Activated T-cell treated with anti-CD3 and anti-CD28 coated beads for 4 hours (primary cell): ENCODE measurements at places on chromosomes 11 and 22.

DNA sequence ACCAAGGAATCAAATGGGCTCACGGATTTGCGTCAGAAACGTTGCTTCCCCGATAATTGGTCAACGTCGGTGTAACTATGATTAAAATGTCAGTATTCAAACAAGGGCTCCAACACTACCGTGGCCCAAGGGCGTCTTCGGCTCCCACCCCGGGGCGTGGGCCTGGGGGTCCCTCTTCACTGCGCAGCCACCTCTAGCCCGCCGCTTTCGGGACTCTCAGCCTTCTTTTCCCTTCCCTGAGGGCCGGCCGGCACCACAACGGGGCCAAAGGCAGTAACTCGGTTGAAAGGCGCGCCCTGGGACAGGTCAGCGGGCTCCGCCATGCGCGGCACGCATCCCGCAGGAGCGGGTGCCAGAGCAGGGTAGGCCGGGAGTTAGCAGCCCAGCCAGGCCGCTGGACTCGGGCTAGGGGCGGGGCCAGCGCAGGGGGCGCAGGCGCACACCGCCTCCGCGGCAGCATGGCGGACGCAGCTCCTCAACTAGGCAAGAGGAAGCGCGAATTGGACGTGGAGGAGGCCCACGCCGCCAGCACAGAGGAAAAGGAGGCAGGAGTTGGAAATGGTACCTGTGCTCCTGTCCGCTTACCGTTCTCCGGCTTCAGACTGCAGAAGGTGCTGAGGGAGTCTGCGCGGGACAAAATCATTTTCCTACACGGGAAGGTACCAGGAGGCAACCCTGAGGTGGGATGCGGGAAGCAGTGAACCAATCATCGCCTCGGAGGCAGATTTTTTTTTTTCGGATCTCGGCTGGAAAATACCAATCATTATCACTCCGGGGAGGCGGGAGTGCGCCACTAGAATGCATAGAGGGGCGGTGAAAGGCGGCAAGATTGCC, at the start of gene DCPS:
Gene DCPS (plus strand): TSS at position 438 of the 834 bp plus-strand sequence. CDS start 21 bp downstream, at position 459.
- peak; percentile 77 for DNase-seq

GRCh38 chr22:32328306-32329201, 29.1 kb upstream of the RFPL3 start:
- DNase-seq, result no peak

DNA sequence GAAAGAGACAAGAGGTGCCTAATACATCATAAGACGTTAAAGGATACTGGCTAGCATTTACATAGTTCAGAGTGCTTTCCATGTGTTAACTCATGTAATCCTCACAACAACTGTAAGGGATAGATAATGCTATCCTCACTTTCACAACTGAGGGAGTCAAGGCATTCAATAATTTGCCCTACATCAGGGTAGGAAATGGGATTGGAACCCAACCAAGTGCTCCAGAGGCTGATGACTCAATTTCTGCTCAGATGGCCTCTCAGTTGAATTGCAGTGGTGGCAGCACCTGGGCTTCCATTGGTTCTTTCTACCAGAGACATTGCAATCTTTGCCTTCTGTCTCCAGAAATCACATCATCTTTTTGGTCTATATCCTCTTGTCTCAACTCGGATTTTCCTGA, 232.9 kb downstream of the ETS1 start:
- no peak for DNase-seq

- no peak for DNase-seq
Observed at GRCh38 chr11:11464555-11464954, 111.5 kb upstream of the CSNK2A3 start.

DNA sequence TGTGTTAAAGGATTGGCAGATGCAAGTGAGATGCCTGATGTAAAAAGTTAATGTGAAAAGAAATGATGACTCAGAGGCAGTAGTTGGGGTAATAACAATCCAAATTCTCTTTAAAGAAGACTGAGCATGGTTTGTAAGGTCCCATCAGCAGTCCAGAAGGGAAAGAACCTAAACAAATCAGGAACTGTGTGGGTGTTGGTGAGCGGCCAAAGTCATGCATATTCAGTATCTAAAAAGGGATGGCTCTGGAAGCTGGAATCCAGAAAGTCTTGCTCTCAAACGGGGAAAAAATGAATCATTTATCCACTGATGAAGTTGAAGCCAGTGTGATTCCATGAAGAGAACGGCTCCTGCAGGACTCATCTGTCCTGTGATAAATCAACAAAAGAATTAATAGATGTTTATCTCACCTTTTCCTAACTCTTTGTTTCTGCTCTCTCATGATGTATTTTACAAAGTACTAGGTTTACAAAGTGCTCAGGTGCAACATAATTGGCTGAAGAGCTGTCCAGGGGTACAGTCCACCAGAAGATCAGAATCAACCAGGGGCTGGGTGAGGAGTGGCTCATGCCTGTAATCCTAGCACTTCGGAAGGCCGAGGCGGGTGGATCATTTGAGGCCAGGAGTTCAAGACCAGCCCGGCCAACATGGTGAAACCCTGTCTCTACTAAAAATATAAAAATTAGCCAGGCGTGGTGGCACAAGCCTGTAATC, 20.5 kb upstream of the SORL1-AS1 start:
- DNase-seq, result no peak

DNA sequence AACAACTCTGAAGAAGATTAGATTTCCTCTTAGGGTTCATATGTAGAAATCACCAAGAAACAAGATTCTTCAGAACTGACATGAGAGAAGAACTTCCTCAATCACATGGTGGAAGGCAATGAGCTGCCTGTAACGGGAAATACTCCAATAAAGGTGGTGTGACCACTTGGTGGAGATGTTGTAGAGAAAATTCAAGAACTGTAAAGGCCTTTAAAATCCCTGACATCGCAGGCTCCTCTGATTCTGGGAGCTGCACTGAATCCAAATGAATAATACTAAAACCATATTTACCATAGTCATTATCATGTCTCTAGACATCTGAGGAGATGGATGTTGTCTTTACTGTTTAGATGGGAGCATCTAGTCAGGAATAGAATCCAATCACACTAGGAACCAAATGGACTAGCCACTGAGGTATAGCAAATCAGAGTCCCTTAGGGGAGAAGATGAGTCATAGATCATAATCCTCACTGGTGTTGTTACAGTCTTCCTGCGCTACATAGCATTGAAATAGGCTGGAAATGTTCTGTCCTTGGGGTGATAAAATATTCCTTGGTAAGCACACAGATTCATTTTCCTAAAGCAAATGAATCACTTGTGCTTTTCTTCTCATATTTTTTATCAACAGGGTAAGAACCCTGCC, 321.6 kb upstream of the TENM4 start:
- no peak for DNase-seq

GRCh38 chr11:106305458-106305857, 228.0 kb downstream of the AASDHPPT start:
- no peak for DNase-seq

DNA sequence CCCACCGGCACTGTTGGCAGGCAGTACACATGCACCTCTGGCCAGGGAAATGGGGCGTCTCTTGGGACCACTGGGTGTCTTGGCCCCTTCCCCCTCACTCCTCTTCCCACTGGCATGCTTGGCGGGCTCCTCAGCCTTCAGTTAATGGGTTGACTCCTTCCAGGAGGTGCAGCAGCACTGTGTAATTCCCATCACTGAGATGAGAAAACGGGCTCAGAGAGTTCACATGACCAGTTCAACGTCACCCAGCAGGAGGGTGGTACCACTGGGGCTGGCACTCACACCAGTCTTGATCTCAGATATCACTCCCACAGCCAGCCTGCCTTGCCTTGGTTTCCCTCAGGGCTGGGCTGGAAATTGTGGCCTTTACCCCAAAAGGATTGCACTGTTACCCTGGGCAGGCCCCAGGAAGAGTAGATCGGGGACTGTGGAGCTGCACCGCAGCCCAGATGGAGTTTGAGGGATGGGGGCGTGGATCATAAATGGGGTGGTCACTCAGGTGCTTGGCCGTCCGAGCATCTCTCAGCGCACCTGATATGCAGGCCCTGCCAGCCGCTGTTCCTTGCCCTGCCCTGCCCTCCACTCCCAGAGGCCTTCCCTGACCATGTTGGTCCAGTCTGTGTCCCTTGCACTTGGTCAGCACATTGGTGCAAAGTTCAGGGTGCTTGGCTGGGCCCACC, 16.9 kb downstream of the CAPN5 start:
- no peak for DNase-seq

DNA sequence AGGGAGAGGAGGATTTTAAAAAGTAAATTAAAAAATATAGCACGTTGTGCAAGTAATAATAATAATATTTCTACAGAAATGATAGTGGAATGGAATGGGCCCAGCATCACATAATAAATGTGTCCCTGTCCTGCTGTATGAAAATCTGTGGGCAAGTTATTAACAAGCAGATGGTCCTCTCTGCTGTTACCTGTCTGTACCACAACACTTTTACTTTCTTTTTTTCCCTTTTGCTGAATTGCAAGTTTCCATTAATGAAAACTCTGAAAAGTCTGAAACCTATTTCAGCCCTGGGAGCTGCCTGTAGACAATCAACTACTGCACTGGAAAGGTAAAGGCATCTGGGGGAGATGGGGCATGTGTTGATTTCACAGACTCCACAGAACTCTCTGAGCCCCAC, 937.1 kb downstream of the OPCML start:
- no peak for DNase-seq

GRCh38 chr11:71472357-71472885, 19.4 kb downstream of the NADSYN1 start:
- DNase-seq, result no peak

GRCh38 chr22:23705358-23705757, 14.5 kb downstream of the RGL4 start:
- DNase-seq, result no peak

DNA sequence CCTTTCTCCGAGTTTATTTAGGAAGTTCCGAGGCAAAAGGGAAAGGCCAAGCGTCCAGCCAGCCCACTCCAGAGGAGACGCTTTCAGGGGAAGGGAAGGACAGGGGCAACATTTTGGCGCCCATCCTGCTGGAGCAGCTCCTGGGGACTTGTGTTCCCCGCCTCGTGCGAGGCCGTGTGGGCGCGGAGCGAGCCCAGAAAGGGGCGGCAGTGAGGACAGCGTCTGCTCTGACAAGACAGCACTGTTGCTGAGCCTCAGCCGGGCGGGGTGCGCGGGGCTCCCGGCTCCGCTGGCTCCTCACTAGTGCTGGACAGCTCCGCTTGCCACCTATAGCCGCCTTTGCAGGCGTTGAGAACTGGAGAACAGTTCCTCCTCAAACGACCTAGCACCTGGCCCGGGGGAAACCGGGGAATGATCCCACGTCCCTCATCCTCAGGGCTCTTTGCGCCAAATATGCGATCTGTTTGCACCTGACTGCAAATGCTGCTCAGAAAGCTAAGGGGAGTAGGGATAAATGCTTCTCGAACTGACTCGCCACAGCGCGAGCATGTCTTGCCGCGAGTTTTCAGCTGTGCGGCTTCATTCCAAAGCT, 722 bp upstream of the GUCY1A2 start:
- DNase-seq, result no peak

- DNase-seq, result no peak
Observed at GRCh38 chr22:47215851-47216250, 453.4 kb downstream of the TBC1D22A start.

GRCh38 chr22:26757496-26757895, 100.1 kb downstream of the MIAT start:
- no peak for DNase-seq

DNA sequence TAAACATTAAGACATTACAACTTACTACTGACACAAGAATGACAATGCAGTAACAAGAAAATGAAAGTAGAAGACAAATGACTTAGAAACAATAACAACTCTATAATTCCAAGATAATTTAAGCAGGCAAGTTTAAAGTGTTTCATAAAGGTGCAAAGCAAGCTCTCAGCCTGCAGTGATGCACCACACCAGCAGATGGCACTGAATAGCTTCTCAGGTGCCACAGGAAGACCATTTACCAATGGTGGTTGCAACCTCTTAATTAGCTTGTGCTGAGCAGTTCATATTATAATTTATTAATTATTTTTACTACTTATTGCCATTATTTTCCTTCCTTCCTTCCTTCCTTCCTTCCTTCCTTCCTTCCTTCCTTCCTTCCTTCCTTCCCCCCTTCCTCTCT, 60.6 kb downstream of the NXPE2 start:
- DNase-seq, result no peak

GRCh38 chr11:134537296-134537695, 125.3 kb upstream of the B3GAT1 start:
- no peak for DNase-seq

- DNase-seq, result no peak
Observed at GRCh38 chr11:117919341-117919740, 9.9 kb downstream of the TMPRSS13 start.

GRCh38 chr11:21564833-21565682, 627.8 kb upstream of the ANO5 start:
- no peak for DNase-seq

GRCh38 chr22:49021131-49021925, 806.3 kb downstream of the BRD1 start:
- DNase-seq, result no peak

DNA sequence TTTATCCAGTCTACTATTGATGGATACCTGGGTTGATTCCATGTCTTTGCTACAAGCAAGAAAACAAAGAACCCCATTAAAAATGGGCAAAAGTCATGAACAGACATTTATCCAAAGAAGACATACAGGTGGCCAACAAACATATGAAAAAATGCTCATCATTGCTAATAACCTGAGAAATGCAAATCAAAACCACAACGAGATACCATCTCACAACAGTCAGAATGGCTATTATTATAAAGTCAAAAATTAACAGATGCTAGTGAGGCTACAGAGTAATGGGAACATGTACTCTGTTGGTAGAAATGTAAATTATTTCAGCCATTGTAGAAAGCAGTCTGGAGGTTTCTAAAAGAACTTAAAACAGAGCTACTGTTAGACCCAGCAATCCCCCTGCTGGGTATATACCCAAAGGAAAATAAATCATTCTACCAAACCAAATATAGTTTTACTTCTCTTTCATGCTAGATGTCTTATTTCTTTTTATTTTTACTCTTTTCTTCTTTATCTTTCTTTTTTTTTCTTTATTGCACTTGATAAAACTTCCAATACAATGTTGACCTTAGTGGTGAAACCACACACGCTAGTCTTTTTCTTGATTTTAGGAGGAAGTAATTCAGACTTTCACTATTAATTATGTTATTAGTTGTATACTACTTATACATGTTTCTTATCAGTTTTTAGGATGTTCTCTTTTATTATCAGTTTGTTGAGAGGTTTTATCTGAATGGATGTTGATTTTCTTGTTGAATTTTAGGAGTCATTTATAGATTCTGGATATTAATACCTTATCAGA, 14.3 kb downstream of the TRIM22 start:
- no peak for DNase-seq

DNA sequence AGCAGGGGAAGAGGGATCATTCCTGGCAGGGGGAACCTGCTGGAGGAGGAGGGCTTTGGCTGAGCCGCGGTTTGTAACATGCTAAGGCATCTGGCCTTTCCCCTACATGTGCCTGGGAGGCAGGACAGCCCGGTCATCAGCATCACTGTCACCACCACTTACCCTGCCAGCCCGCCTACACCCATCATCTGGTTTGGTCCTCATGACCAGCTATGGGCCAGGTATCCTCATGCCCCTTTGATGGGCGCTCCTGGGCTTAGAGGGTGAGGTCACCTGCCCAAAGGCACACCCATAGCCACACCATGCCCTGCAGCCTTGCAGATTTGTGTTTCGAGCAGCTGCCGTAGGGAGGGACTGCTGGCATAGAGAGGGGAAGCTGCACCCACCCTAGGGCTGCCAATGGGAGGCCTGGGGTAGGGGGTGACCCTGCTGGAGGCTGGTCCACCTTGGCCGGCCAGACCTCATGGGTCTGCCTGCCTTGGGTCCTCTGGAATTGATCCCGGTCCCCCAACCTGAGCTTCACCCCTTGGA, 2.6 kb downstream of the MRGPRF start:
- DNase-seq, result no peak
